ENCODE measurements at places on chromosomes 11 and 22.

DNA sequence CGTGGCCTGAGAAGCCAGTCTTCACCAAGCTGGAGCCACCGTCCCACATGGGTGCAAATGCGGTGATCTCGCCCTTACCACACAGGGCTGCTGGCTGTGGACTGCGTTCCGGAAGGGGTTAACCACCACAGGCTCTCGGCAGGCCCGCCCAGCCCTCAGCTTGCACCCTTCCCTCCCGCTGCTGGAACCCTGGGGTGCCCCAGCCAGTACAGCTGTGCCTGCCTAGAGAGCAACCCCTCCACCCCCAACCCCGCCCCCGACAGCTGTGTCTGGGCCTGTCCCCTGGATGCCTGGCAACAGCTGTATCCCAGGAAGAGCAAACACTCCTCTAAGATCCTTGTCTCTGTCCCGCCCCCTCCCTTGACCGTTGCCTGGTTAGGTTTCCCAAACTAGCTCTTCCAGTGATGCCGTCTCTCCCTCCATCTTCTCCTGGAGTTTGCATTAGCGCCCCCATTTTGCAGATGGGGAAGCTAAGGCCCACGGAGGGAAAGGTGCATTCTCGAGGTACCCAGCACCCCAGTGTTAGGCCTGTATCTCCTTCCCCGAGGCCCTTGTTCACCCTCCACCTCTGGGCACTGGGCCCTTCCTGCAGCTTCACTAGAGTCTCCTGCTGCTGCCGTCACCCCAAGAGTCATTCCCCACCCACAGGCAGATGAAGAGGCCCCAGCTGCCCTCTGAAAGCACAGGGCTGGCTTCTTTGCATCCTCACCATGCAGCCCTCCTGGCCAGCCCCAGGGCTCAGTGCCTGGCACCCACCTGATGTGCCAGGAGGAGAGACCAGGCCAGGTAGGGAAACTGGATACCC is 12.6 kb upstream of the COX8A start:
- peak; percentile 55 for DNase-seq

- no peak for DNase-seq
These were observed 40.8 kb downstream of the ZNF214 start for GRCh38 chr11:6979365-6979764.

GRCh38 chr22:35510481-35510934 is 30.1 kb upstream of the RASD2 start:
- DNase-seq, result no peak

DNA sequence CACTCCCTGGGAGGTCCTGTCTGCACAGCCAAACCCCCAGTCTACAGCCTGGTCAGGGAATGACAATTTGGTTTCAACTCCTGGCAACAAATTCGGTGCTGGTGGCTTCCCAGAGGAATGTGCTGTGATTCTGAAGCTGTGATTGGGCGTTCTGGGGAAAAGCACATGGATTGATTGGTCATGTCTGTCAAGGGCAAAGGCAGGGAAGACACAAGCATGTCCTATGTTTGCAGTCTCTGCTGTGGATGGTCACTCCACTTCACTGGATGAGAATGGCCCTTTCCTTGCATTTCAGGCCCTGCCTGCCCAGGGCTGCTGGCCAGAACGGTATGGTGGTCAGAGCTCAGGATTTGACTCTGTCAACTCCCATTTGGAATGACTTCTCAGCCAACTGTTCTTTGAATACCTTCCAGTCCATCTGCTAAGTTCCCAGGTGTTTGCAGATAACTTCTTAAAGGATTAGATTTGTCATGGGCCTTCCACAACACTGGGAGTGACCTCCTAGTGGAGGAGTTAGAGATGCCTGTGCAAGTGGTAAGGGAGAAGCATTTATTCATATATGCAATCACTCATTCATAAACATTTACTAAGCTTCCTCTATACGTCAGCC is 42.7 kb downstream of the SGSM1 start:
- no peak for DNase-seq

DNA sequence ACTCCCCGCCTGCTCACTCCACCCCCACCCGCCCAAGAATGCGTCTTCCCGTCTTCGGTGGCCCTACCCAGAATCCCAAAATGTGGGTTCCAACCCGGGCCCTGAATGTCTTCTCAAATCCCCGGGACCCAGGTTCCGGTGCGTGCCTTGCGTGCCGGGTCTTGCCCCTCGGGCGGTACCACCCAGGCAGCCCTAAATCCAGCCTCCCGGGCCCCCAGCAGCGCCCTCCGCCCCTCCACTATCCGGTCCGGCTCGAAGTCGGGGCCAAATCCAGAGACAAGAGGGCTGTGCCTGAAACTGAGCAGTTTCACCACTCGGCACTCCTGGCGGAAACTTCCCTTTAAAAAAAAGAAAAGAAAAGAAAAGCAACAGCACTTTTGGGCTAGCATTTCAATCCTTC is 16.3 kb upstream of the CCT8L2 start:
- DNase-seq, result peak; percentile 17

DNA sequence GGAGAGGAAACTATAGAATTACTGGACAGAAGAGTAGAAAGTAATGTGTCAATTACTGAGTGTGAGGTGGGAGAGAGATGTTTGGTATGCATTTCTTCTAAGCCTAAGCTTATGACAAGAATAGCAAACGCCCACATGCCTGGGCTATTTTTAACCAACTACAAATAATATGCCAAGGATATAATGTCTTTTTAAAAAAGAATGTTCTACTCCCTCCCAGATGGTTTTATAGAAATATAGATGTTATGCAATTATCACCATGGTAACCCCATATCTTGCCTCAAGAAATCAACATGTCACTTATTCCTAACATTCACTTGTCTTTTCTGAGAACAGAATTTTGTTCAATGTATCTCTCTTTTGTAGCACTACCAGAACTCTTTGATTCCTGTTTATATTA is 996.7 kb upstream of the CHORDC1 start:
- no peak for DNase-seq

DNA sequence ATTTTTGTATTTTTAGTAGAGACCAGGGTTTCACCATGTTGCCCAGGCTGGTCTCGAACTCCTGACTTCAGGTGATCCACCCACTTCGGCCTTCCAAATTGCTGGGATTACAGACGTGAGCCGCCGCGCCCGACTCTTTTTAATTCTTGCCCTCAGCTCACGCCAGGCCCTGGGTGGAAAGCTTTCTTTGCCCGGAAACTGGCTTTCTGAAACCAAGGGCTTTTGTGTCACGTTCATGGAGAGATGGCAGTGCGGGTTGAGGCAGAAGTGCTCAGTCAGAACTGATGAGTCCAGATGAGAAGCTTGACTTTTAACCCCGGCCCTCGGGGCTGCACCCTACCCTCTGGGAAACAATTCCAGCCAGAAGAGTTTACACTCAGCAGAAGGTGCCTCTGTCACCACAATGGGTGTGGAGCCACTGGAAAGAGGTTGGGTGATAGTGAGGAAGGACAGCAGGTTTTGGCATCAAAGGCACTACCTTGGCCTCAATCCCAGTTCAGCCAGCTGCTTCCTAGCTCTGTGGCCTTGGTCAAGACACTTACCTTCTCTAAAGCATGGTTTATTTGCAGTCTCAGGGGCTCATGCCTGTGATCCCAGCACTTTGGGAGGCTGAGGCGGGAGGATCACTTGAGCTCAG is 890 bp upstream of the ARFGAP3 start:
- no peak for DNase-seq

- DNase-seq, result no peak
These were observed 293.2 kb downstream of the NTM start for GRCh38 chr11:131663405-131664200.

DNA sequence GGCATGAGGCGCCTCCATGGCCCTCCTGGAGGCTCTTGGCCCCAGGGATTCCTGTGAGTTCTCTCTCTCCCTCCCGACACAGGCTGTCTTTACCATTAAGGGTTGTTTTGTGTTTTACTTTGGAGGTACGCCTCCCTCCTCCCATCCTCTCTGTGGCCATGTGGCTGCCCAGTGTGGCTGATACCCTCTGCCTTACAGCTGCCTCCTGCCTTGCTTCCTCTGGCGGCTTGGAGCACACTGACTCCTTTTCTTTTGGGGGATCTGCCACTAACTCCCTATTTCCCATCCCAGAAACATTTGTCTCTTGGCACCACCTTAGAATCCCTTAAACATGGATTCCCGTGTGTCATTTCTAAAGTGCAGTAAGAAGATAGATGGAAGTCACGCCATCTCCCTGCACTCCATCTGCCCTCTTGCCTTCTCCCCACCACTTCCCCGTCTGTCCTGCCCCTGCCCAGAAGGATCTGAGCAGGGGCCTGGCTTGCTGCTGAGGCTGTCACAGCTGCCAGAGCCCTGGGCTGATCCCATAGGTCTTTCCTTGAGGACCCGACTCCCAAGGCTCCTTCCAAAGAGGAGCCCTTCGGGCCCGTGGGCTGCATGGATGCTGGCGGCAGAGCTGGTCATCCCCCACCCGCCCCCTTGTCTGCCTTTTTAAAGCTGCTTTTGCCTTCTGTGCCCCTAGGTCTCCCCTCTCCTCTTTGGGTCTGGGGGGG is 15.1 kb upstream of the ACR start:
- no peak for DNase-seq

- no peak for DNase-seq
These were observed 58.8 kb downstream of the ARHGAP8 start for GRCh38 chr22:44811141-44811540.

GRCh38 chr11:102186551-102187191 is 76.4 kb downstream of the YAP1 start:
- peak; percentile 52 for DNase-seq

- DNase-seq, result no peak
These were observed 37.6 kb downstream of the SYT13 start for GRCh38 chr11:45248501-45249011.

DNA sequence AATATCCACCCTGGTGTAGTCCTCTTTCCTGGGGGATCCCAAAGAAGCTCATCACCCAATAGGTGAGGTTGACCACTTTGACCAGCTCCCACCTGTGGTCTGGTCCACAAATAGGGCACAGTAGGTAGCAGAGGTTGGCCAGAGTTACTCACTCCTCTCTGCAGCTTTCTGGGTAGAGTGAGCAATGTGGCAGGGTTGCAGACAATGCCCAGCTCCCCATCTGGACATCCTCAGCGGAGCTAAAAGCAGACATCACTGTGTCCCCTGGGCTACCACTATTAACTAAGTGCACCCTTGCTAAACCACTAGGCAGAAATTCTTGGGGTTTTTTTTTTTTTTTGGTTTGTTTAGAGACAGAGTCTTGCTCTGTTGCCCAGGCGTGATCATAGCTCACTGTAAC is 48.4 kb upstream of the TP53I11 start:
- no peak for DNase-seq

DNA sequence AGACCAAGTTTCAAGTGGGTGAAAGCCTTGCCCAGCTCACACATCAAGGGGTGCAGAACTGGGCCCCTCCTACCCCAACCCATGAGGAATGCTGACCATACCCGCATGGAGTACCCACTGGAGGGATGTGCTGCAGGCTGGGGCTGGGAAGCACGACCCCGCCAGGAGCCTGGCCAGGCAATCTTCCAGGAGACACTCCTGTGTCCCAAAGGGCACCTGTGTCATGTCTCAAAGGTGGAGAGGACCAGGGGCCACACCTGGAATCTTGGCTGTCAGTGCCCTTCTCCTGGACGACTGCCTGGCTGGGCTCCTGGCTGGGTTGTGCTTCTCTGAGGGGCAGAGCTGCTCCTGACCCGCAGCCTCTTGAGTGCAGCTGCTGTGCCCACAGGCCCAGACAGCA is 6.7 kb downstream of the ARAP1 start:
- DNase-seq, result no peak

GRCh38 chr11:126109941-126110731 is 47.5 kb upstream of the CDON start:
- no peak for DNase-seq

- no peak for DNase-seq
These were observed 23.0 kb upstream of the ME3 start for GRCh38 chr11:86695373-86695772.

DNA sequence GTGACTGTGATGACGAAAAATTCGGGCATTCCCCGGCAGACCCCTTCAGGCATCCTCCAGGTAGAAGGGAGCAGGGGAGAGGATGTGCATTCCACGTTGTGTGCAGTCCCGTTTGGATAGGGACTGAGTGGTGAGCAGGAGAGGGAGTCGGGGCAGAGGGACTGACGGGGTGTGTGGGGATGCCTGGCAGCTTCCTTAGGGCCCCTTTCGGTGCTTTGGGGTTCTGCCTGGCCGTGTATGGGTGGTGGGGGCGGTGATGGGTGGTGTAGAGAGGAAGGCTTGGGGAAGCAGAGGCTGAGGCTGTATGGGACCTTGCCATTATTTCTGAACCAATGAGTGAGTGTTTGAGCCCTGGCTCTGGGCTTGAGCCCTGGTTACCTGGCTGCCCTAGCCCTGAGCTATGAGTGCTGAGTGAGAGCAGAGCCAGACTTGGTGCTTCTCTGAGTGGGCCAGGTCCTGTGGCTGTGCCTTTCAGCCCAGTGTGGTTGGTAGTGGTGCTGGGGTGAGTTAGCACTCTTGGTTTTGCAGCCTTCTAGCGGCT is 914 bp downstream of the INPPL1 start:
- peak; percentile 27 for DNase-seq

All from GM23338 (cell line).